ENCODE measurements at places on chromosomes 6 and 20.

DNA sequence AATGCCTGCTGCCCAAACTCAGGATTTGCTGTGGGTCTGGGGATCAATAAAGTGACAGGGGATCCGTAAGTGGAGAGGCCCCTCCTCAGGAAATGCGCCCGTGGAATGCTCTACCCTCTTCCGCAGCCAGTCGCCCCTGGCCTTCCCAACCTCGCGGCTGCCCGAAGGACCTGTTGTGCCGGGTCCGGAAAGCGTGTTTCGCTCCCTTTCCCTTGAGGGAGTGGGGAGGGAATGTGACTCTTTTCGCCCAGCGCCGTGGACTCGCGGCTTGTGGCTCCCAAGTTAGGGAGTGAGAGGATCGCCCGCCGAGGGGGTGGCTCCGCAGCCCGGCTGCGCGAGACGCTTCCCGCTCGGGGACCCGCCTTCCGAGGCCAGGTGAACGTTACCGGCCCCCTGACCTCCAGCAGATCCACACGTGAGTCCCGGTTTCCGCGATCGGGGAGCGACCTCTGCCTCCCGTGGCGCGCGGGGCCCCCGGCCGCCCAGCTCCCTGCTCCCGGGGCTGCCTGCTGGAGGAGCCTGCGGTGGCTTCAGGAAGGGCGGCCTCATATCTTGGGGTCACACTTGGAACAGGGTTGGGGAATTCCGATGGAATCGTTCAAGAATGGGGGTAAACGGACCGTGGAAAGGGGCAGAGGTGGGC, 666 bp downstream of the TPD52L1 start:
- DNase-seq, result no peak

DNA sequence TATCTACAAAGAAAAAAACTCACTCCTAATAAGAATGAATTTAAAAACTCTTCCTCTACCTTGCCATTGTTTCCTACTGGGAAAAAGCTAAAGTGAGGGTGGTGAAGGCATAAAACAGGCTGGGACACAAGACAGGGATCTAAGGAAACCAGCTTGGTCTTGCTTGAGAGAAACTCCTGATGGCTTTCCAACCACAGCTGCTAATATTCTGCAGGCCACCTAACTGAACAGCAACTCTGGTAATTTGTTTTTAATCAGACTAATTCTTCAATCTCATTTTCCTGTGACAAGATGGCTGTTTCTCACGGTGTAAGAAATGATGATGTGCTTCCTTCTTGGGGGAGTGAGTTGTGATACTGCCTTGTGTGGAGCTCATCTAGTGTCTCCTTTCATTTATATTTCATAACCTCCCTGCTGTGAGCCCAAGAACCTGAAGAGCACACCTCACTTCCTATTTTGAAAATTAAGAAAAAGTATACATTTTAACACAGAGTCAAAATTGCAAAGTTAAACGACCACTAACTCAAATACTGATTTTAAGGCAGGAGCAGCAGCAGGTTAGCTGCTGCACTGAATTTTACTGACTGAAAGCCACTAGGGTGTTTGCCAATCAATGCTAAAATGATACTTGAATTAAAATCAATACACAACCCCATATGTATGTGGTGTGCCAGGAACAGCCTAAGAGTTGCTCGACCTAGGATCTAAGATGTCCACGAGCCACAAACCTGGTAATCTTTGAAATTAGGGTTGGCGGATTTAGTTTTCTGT, 58.0 kb downstream of the BACH2 start:
- no peak for DNase-seq

DNA sequence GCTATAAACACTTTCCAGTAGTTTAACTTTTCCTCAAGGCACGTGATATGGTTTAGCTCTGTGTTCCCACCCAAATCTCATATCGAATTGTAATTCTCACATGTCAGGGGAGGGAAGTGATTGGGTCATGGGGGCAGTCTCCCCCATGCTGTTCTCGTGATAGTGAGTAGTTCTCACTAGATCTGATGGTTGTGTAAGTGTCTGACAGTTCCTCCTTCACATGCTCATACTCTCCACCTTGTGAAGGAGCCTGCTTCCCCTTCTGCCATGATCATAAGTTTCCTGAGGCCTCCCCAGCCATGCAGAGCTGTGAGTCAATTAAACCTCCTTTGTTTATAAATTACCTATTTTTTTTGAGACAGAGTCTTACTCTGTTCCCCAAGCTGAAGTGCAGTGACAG, 127.9 kb downstream of the DTNBP1 start:
- DNase-seq, result no peak

DNA sequence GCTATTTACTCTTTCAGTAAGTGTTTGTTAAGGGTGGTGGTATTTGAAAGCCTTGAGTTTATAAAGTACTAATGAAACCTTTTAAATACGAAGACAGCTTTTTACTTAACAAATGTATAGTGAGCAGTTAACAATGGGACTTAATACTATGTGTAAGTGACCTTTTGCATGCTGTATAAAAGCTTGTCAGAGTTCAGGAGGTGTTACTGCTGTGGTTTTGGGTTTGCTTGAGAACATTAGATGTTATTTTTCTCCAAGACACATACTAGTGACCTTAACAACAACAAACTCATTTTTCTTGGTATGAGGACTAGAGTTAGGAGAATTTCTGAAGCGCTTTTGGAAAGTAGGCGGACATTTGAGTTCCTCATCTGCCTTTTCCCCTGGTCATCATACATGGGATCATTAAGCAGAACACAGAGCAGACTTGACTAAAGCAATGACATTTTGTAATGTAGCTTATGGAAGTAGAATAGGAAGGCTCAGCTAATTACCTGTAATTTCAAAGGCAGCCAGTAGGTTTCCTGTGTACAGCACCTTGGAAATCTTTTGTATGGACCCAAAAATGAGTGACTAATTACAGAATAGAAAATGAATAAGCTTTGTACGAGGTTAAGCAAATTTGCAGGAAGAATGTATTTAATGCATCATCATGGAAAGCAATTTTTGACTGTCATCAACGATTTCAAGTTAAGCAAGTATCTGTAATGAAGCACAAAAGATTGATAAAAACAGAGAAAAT, 14.1 kb downstream of the CDYL start:
- DNase-seq, result no peak

- DNase-seq, result peak; percentile 92
Observed at GRCh38 chr6:33570806-33571636, 9.1 kb downstream of the BAK1 start.

GRCh38 chr20:50577175-50578018, 67.2 kb downstream of the PTPN1 start:
- no peak for DNase-seq

DNA sequence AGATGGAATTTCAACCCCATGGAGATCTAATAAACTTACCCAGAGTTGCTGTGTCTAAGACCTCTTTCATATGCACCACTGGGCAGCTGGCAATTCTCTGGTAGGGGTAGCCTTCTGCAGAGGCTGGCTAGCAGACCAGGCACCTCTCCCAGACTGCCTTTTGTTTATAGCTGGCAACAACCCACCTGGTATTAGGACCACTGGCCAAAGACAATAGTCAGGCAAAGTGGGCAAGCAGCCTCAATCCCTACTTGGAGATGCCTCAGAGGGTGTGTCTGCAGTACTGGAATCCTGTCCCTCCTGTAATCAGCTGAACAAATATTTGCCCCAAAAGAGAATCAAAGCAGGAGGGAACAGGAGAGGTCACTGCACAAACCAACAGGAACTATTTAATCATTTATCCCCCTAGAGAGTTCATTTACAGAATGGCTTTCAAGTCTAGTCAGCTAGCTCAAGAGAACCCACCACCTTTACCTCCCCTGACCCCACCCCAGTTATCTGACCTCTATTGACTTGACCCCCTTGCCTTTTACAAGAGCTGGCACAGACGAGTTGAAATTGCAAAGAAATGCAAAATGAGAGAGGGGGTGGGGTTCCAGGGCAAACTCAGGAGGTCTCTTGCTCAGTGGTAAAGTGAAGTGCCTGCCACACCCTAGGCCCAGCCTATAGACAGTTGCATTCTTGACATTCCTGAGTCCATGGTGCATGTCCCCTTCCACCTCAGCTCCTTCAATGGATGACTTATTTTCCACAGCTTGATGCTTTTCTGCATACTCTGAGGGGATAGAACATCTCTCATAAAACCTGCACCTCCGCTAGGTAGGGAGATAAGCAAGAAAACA, 2.8 kb downstream of the BCL2L1 start:
- DNase-seq, result no peak

DNA sequence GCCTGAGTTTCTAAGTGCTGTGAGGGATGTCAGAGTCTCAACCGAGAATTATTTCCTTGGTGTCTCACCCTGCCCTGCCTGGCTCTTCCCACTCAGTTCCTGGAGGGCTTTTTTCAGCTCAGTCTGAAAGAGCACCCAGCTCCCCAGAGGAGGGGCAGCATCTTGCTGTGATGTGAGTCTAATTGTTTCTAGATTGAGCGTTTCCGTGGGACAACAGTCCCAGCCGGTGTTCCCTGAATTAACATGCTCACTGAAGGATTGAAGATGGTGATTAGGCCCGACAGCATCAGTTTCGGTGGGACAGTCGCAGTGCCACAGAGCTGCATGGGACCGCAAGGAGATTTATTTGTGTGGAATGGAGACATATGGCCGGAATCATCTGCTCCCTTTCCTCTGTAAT, 587.6 kb downstream of the DHX35 start:
- DNase-seq, result no peak

GRCh38 chr6:161445021-161445799, 171.3 kb upstream of the AGPAT4 start:
- DNase-seq, result no peak

- no peak for DNase-seq
Observed at GRCh38 chr20:9294041-9294440, 220.3 kb upstream of the LAMP5 start.

- no peak for DNase-seq
Observed at GRCh38 chr6:145267076-145267867, 468.0 kb downstream of the EPM2A start.

DNA sequence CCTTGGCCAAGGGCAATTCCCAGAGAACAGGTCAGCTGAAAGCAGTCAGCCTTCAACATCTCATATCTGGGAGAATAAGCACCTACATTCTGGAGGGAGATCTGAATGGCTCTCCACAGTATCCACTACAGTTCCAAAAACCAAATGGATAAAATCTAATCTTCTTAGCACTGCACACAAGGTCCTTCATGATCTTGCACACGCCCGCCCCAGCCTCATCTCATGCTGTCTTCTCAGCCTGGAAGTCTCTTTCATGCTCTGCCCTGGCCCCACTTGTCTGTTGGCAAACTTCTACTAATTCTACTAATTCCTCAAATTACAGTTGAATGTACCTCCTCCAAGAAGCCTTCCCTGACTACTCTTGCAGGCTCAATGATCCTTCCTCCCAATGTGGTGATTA, 1.8 kb upstream of the TTBK1 start:
- DNase-seq, result no peak

DNA sequence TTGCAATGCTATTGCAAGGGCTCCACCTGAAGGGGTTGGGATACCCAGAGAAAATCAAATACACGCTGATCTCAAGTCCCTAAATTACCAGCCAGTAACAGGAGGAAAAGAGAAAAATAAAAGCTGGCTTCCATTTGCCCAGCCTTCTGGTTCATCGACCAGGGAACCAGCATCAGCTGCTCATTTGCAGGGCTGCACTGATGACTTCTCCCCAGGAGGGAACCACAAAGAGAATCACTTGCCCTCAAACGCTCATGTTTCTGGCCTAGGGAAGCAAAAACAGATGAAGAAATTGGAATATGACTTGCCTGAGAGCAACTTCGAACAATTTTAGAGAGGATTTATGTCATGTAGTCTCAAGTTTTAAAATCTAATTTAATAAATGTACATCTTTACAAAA, 119.7 kb downstream of the SH3BGRL2 start:
- DNase-seq, result no peak

- no peak for DNase-seq
Observed at GRCh38 chr6:99416226-99416625, 8.9 kb downstream of the PNISR start.

DNA sequence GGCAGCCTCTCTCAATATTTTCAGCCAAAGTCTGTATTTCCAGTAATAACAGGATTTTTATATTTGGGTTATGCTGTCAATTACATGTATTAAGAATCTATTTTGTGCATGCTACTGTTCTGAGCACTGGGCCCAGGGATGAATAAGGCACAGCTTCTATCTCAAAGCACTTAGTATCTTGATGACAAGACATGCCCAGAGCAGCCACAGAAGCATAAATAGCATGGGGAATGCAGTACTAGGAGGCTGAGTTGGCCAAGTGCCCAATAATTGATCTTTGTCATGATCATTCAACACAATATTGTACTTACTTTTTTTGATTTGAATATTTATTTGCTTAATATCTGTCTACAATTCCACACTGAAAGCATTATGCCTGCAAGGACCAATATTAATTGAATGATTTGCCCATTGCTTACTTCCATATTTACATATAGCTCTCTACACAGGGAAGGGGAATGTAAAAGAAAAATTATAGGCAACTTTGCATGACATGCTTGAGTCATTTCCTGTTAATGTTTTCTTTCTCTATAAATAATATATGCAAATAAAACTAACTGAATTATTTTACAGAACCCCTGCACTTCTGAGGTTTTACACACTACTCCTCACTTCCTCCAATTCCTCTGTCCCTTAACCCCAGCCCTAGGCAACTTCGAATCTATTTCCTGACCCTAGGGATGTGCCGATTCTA, 298.9 kb upstream of the BMP2 start:
- no peak for DNase-seq

DNA sequence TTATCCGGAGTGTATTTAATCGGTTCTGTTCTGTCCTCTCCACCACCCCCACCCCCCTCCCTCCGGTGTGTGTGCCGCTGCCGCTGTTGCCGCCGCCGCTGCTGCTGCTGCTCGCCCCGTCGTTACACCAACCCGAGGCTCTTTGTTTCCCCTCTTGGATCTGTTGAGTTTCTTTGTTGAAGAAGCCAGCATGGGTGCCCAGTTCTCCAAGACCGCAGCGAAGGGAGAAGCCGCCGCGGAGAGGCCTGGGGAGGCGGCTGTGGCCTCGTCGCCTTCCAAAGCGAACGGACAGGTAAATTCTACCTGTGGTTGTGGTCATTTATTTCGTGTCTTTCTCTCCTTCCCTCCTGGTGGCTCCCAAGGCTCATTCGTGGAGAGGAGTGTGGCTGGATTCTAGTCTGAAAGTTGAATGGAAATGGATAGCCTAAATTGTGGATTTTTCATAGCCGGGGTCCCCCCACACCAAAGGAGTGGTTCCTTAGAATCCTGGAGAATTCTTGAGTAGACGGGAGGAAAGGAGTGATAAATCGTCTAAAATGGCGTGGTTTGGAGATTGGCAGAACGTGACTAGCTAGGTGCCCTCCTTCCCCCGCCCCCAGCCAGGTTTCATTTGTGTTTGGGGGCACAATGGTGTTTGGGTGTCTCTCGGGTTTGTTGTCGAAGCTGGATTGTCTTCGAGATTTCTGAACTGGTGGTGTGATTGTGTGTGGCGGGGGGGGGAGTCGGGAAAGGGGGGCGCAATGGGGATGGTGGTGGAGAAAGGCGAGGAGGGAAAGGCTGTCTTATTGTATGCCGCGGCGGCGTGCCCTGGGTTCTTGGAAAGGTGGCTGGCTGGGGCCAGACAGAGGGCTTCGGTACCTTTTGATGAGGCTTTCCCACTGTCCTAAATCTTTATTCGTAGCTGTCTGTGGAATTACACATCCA, 673 bp downstream of the MARCKS start:
- DNase-seq, result no peak

All from stimulated activated CD4-positive, alpha-beta T cell treated with anti-CD3 and anti-CD28 coated beads, Interleukin-4, amount 100 ng/mL, for 24 hours (primary cell).